Bronchial epithelial cell (primary cell): ENCODE measurements at places on chromosomes 6 and 20. TPM values are rescaled to one million over a fixed set of nuclear protein-coding genes. Genes with fewer than 3 reads are reported as not detected.
A peak's percentile ranks its signal among the peaks of the same experiment; 100 is the strongest.

DNA sequence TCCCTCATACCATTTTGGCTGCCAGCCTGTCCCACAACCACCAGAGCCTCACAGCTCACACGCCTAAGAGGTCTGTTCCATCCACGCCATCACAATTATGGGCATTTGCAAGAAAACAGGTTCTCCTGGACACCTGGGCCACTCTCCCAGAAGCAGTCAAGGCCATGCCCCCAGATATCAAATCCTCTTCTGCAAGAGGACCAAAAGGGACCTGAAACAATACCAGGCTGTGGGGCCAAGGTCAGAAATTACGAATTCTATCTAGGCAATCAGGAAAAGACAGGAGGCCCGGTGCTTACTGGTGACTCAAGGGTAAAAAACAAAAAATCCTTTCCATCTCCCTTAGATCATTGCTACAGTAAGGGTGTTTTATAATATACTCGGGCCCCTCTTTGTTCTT lies 69.8 kb downstream of the ZMYND8 start:
- DNase-seq = no peak

Gene RAB44
- total RNA-seq = under 0.01 TPM in 2 replicates

- no peak for DNase-seq
Observed at GRCh38 chr6:144360401-144360800, 75.3 kb downstream of the UTRN start.

Gene DUSP15
- not detected in 2 replicates for total RNA-seq

DNA sequence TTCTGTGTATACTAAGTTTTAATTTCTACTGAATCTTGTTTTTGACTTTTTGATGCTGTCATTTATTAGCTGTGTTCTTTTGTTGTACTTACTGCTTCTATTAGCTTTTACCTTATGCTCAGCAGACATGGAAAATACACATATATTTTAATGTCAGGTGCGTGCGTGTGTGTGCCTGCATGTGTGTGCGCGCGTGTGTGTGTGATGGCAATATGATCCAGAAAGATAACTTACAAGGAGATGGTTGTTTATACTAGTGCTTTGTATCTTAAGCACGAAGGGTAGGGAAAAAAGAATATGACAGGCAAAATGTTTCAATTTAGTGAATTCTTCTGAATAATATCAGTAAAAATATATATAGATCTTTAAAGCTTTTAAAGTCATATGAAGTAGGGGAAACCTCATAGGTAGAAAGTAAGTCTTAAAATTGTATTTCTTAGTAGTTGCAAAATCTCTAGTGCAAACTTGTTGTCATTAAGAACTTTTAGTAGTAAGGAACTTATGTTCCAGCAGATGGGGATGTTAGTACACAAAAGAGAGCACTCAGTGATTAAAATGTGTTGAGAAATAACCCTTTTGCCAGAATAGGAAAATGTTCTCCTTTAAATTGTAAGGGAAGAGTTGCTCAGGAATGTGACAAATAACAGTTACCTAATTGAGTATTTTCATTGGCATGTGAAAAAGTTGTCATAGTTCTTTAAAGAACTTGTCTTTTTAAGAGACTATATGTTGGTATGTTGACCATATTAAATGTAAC lies 13.2 kb downstream of the QKI start:
- DNase-seq = peak; percentile 73

DNA sequence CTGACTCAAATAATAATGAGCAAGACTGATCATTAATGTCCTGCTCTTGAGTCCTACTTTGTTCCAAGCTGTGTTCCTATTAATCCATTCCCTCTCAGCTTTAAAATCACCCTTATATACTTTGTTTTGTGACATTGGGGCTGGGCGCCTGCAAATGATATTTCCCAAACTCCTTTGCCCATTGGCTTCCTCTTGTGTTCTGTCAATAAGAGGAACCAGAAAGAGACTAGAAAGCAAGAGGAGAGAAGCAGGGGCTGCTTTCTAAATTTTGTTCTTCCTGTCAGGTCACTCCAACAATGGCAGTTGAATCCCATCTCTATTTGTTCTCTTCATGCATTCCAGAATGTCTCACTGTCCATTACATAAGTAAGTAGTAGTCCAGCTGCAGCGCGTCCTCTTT lies 21.6 kb upstream of the TRIM27 start:
- no peak for DNase-seq

DNA sequence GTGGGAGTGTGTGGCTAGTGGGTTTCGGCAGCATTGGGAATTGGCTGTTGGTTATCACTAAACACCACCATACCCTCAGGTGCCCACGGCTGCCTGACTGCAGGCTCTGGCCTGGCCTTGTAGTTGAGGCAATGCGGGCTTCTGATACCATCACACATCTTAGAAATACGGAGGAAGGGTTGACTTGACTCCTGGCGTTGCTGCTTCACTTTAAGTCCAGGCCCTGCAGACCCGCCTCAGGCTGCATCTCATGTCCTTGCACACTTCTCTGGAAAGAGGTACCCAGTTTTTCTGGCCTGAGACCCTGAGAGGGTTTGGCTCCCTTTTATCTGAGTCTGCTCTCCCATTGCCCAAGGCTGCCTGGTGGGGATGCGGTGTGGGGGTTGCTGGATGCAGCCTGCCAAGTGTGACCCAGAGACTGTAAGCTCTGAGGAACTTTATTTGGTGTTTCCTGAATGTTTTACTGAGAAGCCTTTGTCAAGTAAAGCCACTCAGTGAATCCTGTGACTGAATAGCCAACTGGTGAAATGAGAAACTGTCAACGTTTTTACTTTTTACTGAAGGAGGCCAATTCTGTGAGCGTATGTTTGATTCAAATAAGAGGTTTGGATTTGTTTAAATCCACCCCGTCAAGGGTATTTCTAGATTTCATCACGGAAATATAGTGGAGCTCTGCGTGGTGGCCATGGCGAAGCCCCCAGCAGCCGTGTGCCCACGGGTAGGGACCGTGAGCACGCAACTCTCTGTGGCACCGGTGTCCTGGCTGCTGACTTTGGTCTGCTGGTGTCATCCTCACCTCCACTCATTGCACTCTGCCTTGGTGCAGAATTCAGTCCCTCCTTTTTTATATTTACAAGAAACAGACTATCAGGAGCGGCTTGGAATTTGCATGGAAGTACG lies 160.1 kb downstream of the DTNBP1 start:
- no peak for DNase-seq

DNA sequence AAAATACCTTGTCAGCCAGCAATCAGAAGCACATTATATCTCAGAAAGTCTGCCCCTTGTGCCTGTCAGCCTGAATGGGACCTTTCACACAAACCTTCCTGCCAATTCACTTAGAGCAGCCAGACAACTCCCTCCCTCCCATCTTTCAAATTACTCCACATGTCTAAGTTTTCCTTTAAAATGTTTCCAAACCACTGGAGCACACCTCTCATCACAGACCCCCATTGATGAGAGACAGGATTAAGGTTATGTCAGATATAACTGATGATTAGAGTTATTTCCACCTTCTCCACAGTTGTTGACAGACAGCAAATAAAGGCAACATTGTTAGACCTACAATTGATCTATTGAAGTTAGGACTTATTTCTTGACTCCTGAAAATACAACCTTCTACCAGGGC lies 408.4 kb downstream of the PLCB1 start:
- DNase-seq = no peak

DNA sequence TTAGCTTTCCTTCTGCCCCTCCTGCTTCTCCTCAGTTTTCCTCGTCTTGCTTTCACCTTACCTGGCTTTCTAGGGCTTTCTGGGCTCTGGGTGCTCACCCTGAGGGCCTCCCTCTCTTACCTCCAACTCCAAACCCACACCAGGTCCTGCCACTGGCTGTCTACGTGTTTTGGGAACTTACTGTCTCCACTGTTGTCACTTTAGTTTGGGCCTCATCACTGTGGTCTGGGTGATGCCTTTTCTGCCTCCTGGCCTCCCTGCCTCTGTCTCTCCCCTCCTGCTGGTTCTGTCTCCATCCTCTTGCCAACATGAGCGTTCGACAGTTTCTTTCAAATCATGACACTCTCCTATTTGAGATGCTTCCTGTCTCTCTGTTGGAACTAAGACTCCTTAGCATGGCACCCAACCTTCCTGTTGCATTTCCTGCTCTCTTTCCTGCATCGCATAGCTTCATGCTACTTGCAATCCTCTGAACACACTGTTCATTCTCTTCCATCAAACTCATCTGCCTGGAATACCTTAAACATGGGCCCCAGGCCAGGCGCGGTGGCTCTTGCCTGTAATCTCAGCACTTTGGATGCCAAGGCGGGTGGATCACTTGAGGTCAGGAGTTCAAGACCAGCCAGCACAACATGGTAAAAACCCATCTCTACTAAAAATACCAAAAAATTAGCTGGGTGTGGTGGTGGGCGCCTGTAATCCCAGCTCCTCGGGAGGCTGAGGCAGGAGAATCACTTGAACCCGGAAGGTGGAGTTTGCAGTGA lies 5.5 kb downstream of the CD40 start:
- no peak for DNase-seq

- DNase-seq = no peak
Observed at GRCh38 chr20:51596668-51597388, 54.3 kb upstream of the NFATC2 start.

Gene PSORS1C2
- not detected in 2 replicates for total RNA-seq

Gene SPATS1
- not detected in 2 replicates for total RNA-seq

DNA sequence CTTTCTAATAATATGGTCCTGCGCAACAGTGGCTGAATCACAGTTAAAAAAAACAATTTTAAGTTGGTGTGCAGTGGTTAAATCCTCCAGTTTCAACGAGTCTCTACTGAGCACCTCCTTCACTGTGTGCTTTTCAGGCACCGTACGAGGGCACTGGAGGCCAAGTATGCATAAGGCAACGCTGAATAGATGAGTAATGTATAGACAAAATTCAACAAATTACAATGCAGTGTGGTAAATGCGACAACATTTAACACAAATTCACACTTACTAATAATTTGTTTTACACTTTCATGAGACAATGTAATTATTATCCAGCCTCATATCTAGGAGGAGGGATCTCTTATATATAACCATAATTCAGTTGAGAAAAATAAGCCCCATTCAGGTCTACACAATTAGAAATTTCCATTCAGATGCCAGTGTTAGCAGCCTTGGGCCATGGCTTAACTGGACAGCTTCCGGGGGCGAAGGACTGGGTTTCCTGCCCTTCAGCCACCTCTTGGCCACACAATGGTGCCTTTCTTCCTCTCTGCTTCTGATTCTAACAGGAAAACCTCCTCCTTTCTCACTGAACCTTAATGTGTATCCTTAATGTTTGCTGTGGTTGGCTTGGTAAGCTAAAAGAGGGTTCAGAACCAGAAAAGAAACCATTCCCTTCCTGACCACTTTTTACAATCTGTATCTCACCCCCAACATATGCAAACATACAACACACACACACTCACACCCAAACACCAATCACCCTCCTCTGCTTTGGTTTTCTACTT lies 51.9 kb downstream of the B4GALT5 start:
- no peak for DNase-seq

GRCh38 chr6:140597181-140597580 lies 1222.7 kb upstream of the CITED2 start:
- no peak for DNase-seq

DNA sequence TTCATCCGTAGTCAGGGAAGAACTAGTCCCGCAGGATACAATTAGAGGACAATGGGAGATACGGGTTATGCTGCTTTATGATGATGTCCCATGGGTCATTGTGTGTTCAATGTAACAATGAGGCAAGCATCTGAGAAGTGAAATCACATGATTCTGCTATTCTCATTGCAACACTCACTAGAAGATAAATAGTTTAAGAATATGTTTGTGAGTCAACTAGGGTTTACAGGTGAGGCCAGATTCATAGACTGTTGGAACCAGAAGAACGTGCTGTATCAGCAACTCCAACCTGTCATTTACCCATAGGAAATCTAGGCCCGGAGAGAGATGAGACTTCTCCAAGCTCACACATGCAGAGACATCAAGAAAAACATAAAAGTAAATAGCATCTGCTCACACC lies 80.8 kb downstream of the SCML4 start:
- peak; percentile 30 for DNase-seq

Gene MUC21
- 0.53 and 2.2 TPM in 2 replicates for total RNA-seq

Gene SAPCD1
- total RNA-seq = 1.3 TPM in 2 replicates
